ENCODE measurements at places on chromosomes 5 and 9. TPM values are rescaled to one million over a fixed set of nuclear protein-coding genes. Genes with fewer than 3 reads are reported as not detected.

The ZNF366 gene
- total RNA-seq: not detected

The SLC4A9 gene
- total RNA-seq: not detected

The CCL21 gene
- total RNA-seq: not detected

The CARD9 gene
- 1.7 TPM for total RNA-seq

The C9orf153 gene
- not detected for total RNA-seq

The GPRIN1 gene
- 32.2 TPM for total RNA-seq

The BTNL3 gene
- total RNA-seq: not detected

The PIGO gene
- 7.9 TPM for total RNA-seq

The BSPRY gene
- not detected for total RNA-seq

The DDX4 gene
- total RNA-seq: not detected

The C5orf58 gene
- total RNA-seq: not detected

The IL13 gene
- not detected for total RNA-seq

The CNTNAP3 gene
- total RNA-seq: 2.7 TPM

The CYLC2 gene
- total RNA-seq: not detected

The PCA3 gene
- total RNA-seq: not detected

The CENPH gene
- 64.3 TPM for total RNA-seq

The TAF11L10 gene
- not detected for total RNA-seq

The C5orf63 gene
- 2.5 TPM for total RNA-seq

The PCDHGA2 gene
- total RNA-seq: not detected

The SARDH gene
- not detected for total RNA-seq

The CCL28 gene
- total RNA-seq: 0.12 TPM

The TXNDC8 gene
- total RNA-seq: not detected

The TMC1 gene
- not detected for total RNA-seq

The SLC6A19 gene
- total RNA-seq: not detected

The FKBP15 gene
- 7.9 TPM for total RNA-seq

The TMEM171 gene
- total RNA-seq: 0.96 TPM

The RASGEF1C gene
- total RNA-seq: not detected

The SLC6A7 gene
- total RNA-seq: not detected

The ZNF608 gene
- 7.5 TPM for total RNA-seq

The PHF24 gene
- total RNA-seq: not detected

The ALDOB gene
- total RNA-seq: not detected

The GALNT12 gene
- 0.22 TPM for total RNA-seq

The CLIC3 gene
- total RNA-seq: not detected

The SLC25A48 gene
- total RNA-seq: not detected

The PANK3 gene
- 38.7 TPM for total RNA-seq

The FANCC gene
- total RNA-seq: 10.7 TPM

The PCDHB9 gene
- 1.9 TPM for total RNA-seq

The EMB gene
- 4.1 TPM for total RNA-seq

The FRMD3 gene
- total RNA-seq: 1.1 TPM

The LCN9 gene
- total RNA-seq: not detected

The ACOT12 gene
- not detected for total RNA-seq

The WDR55 gene
- total RNA-seq: 38.9 TPM

The STRBP gene
- total RNA-seq: 8.1 TPM

The DOK3 gene
- total RNA-seq: not detected

The GBGT1 gene
- 7.2 TPM for total RNA-seq

The PDLIM7 gene
- total RNA-seq: 77.8 TPM

The NAIP gene
- total RNA-seq: 3.3 TPM

The FAM153A gene
- total RNA-seq: not detected

The SPINK4 gene
- not detected for total RNA-seq

The DNAJC18 gene
- total RNA-seq: not detected

All from MG63 (cell line).